ENCODE measurements at places on chromosomes 16 and 17.

DNA sequence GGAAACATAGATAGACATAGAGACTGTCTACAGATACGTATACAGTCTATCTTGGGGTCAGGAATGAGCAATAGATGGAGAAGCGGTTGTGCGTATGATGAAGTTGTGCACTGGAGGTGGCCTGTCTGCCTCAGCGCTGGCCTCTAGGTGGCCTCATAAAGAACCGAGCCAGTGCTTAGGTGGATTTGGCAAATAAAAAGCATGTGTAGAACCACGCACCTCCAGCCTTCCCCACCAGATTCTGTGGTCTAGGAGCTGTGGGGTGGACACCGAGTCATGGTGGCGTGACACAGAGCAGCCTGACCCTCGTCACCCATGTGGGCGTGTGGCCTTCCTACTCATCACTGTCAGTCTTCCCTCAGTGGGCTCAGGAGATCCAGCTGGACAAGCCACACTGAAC is 34.0 kb downstream of the PGS1 start:
- no peak for DNase-seq

- no peak for DNase-seq
Observed at GRCh38 chr16:29876217-29876593, 13.2 kb upstream of the CDIPT start.

- no peak for DNase-seq
Observed at GRCh38 chr17:5662409-5663085, 78.2 kb upstream of the NLRP1 start.

DNA sequence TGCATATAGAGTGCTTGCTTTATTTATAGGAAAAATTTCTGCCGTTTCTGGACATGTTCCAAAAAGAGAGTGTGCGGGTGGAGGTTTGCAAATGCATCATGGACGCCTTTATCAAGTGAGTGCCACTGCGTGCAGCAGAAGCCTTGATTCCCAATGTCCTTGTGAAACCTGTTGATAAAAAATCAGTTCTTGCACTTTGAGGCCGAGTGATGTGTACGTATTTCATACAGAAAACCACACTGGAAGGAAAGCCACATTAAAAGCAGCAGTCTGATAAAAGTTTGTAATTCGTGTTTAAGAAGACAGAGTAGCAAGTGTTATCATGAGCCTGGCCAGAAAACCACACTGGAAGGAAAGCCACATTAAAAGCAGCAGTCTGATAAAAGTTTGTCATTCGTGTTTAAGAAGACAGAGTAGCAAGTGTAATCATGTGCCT is 78.0 kb downstream of the KNOP1 start:
- no peak for DNase-seq

DNA sequence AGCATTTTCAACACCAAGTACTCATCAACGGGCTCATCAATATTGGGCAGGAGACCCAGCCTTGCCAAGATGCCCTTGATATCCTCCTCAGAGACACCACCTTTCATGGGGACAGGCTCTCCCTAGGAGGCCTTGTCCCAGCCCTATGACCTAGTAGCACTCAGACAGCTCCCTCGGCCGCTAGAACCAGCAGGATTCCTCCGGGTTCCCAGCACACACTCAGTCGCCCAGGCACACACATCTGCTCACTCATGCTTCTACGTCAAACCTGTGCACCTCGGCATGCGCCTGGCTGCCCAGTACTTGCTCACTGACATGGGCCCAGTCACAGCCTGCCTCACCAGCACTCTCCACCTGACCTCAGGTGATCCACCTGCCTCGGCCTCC is 17.0 kb downstream of the SRCIN1 start:
- DNase-seq = no peak

DNA sequence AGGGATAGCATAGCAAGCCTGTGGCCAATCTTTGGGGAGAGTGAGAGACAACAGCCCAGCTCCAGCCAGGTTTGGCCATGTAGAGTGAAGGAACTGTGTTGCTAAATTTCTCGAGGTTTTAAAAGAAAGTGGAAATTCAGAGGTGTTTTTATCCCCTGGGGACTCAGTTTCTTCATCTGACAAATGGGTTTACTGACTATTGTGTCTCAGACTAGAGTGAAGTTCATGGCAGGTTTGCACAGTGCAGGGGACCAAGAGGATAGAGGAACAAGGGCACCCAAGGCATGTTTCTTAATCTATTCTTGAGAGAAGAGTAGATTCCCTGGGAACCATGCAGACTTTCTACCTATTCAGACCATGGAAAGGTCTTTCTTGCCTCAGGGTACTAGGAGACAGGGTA is 555.8 kb upstream of the C16orf82 start:
- DNase-seq = no peak
